CD4-positive, alpha-beta T cell treated with Interleukin-21 for 1 hour (primary cell): ENCODE measurements at places on chromosomes 16 and 17.

DNA sequence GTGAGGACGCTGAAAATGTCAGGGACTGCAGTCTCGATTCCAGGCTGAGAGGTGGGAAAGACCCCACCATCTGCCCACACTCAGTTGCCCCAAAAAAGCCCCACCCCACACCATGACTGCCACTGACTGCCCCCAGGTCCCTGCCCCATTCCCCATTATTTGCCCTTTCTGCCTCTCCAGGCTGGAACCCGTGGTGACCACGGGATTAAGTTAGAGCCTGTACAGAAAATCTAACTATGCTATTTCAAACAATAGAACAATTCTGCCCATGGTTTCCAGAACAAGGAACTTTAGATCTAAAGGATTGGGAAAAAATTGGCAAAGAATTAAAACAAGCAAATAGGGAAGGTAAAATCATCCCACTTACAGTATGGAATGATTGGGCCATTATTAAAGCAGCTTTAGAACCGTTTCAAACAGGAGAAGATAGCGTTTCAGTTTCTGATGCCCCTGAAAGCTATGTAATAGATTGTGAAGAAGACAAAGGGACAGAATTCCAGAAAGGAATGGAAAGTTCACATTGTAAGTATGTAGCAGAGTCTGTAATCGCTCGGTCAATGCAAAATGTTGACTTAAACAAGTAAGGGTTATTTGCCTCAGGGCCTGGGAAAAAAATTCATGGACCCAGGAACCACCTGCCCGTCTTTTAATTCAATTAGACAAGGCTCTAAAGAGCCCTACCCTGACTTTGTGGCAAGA lies 14.4 kb downstream of the FLYWCH1 start:
- DNase-seq, result no peak

GRCh38 chr16:67451704-67452435 lies 20.9 kb downstream of the HSD11B2 start:
- DNase-seq, result no peak

GRCh38 chr17:20116683-20117309 lies 107.6 kb downstream of the SPECC1 start:
- DNase-seq, result peak; percentile 69

DNA sequence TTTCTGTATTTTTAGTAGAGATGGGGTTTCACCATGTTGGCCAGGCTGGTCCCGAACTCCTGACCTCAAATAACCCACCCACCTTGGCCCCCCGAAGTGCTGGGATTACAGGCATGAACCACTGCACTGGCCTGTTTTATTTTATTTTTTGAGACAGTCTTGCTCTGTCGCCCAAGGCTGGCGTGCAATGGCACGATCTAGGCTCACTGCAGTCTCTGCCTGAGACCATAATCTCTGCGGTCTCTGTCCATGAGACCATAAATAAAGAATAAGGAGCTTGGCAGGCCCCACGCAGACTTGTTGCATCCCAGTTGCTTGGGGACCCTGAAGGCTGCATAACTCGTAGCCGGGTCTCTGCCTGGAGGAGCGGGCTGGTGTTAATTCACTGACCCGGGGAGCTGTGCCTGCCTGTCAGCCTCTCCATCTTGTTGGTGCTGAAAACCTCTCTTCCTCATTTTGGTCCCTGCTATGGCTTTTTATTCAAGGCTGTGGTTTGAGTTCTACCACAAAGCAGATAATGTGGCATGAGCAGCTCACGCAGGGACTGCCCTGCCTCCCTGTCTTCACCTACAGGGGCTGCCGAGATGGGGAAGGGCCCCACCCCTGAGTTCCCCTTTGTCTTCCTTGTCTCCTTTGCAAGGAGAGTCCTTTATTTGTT lies 82.1 kb downstream of the MSI2 start:
- DNase-seq, result no peak

- DNase-seq, result no peak
These were observed 8.2 kb downstream of the TMEM106A start for GRCh38 chr17:43219746-43220380.

GRCh38 chr16:2150418-2151187 lies 2.2 kb downstream of the RAB26 start:
- DNase-seq, result no peak

DNA sequence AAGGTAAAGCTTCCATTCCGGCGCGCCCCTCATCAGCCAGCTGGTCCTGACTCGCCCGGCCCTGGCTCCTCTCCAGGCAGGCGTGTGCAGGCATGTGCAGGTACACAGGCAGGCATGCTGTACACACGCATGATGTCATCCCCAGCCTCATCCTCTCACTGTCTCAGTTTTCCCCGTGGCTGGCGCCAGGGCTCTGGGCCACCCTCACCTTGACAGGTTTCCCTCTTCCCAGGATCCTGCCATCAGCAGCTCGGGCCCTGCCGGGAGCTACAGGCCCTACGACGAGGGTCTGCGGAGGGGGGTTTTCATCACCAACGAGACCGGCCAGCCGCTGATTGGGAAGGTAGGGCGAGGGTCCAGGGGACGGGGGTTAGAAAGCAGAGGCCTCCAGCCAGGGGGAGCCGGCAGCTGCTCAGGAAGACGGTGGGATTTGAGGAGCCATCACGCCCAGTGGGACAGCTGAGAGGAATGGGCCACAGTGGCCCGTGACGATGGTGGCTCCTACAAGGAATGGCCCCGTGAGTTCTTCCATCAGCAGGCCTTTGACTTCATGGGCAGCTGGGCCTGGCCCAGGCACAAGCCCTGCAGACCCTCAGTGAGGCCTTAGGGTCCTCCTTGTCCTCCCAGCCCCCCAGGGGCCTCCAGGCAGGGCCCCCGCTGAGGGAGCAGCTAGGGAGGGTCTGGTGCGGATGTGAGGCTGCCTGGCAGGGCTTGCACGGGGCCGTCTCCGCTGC lies 8.5 kb downstream of the GAA start:
- no peak for DNase-seq

DNA sequence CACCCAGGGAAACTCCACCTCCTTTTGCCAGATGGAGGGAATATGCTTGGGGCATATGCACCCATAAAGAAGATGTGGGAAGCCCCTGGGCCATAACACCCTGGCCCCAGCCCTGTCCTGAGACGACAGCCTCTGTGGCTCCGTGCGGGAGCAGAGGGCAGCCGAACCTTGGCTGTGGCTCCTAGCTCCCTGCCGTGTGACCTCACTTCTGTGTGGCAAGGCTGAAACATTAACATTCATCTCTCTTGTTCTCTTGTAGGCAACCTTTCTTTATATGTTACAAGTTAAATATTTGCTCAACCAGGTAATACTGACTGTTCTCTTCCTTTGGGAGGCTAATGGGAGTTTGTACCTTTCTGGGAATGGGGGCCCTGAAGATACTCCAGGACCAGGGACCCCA lies 17.5 kb downstream of the SLC47A1 start:
- DNase-seq, result no peak

- DNase-seq, result no peak
These were observed 366.4 kb upstream of the DYNLRB2 start for GRCh38 chr16:80174416-80174815.
